ENCODE measurements at places on chromosomes 1 and 21.

- no peak for DNase-seq
Measured at GRCh38 chr1:114671011-114671938, 1.4 kb upstream of the DENND2C start.

GRCh38 chr1:74199504-74199903, 1.5 kb downstream of the FPGT start:
- no peak for DNase-seq

GRCh38 chr1:216261631-216262030, 161.6 kb downstream of the USH2A start:
- no peak for DNase-seq

- DNase-seq, result no peak
Measured at GRCh38 chr1:46098027-46098712, 34.3 kb downstream of the PIK3R3 start.

DNA sequence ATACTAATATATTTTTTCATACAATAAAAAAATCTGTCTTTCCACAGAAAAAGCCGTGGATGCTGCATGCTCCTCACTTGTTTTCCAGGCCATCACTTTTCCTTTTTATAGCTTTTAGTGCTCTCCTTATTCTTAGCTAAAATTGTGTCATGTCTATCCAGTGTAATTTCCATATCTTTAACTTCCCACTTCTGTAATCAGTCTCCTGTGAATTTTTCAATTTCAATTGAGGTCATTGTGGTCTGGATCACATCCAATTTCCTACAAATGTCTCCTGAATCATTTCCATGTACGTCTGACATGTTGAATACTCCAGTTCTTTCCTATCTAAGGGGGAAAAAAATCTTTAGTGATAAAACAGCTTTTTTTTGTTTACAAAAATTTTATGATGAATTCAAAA, 838.2 kb upstream of the B3GALT2 start:
- DNase-seq, result peak; percentile 9

- DNase-seq, result no peak
Measured at GRCh38 chr1:221777431-221778072, 35.7 kb upstream of the DUSP10 start.

DNA sequence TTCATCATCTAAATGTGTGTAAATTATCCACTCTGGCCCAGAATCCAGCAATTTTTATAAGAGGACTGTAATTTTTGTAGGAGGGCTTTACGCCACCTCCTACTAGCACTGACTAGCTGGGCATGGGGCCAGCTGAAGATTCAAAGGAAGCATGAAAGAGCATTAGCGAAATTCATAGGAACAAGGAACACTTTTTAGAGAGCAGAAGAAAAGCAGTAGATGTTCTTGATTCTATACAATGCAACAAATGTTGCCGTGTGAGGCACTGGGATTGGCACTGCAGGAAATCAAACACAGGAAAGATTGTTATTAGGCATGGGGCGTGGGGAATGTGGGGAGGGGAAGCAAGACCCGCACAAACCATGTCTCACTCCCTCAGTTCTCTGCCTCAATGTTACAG, 58.4 kb upstream of the PARP1 start:
- DNase-seq, result no peak

DNA sequence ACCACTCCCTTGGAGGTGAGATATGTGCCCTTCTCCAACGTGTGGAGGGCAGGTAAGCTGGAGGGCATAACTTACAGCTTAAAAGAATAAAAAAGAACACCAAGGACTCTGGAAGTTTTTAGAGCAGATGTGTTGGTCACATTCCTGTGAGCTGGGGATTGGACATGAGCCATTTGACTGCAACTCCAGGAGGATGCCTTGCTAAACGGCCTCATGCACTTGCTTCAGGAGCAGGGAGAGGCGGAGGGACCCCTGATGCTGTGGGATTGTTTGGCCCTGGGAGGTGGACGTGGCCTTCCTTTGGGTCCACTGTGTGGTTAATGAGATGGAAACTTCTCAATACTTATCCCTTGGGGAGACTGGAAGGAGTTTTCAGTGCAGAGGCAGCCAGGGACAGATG, 185.6 kb downstream of the RHOU start:
- DNase-seq, result no peak

DNA sequence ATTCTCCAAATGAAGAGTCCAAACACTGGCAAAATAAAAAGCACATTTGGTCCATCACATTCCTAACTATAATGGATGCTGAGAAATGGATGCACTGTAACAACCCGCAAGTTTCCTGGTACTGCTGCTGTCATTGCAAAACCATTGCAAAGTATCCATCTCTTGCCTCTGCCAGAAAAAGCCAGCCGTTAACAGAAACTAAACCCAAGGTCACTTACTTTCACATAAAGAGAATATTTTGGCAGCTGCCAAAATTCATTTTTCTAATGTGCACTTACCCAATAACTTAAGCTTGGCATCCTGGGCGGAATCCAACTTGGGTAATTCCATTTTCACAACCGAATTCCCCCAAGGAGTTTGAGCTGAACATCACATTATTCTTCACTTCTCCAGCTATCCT, 77.0 kb upstream of the LRRC8D start:
- DNase-seq, result no peak

DNA sequence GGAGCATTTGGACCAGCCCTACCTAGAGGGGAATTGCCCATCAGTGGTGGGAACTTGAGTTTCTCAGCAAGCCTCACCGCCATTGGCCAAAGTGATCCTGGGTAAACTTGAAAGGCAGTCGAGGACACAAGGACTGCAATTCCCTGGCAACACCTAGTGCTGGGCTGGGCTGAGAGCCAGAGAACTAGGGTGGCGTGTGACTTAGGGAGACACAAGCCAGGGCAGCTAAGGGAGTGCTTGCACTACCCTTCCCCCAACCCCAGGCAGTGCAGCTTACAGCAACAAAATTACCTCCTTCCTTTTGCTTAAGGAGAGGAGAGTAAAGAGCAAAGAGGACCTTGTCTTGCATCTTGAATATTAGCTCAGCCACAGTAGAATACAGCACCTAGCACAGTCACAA, 176.9 kb upstream of the PRMT6 start:
- no peak for DNase-seq

GRCh38 chr21:36004441-36004840, 55.9 kb downstream of the SETD4 start:
- no peak for DNase-seq

DNA sequence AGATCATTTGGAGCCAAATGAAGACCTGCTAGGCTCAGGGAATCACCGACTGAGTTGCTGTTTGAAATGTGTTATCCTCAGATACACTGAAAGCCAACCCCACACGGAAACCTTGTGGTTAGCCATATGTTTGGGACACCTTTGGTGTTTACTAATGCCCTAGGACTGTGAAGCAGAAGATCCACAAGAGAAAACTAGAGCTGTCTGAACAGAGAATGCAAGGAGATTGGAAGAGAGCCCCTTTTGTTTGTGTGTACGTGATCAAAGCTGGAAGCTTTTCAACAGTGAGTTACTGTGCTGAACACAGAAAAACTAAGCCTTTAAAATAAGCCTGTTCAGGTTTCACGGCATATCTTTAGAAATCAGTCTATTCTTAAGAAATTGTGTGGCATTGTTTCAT, 908.2 kb upstream of the ADGRL2 start:
- no peak for DNase-seq

GRCh38 chr1:98057236-98057910, 136.5 kb upstream of the DPYD start:
- DNase-seq, result no peak

GRCh38 chr1:157132616-157133167, 5.5 kb downstream of the ETV3 start:
- no peak for DNase-seq

DNA sequence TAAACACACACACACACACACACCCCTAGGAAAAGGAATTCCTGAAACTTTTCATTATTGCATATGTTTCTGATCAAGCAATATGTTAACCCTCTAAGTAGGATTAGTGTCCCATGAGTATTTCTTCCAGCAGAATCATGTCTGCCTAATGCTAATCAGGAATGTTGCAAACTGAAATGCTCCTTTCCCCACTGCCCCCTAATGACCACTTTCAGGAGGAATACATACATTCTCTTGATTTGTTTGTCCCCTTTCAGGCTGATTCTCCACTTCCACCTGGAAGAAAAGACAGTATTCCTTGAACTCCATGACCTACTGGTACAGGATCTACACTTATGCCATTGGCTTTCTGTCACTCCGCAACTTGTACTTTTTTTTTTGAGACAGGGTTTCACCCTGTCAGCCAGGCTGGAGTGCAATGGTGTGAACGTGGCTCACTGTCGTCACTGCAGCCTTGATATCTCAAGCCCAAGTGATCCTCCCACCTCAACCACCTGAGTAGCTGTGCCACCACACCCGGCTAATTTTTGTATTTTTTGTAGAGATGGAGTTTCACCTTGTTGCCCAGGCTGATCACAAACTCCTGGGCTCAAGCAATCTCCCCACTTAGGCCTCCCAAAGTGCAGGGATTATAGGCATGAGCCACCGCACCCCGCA, 56.7 kb downstream of the LRIG2 start:
- DNase-seq, result no peak

DNA sequence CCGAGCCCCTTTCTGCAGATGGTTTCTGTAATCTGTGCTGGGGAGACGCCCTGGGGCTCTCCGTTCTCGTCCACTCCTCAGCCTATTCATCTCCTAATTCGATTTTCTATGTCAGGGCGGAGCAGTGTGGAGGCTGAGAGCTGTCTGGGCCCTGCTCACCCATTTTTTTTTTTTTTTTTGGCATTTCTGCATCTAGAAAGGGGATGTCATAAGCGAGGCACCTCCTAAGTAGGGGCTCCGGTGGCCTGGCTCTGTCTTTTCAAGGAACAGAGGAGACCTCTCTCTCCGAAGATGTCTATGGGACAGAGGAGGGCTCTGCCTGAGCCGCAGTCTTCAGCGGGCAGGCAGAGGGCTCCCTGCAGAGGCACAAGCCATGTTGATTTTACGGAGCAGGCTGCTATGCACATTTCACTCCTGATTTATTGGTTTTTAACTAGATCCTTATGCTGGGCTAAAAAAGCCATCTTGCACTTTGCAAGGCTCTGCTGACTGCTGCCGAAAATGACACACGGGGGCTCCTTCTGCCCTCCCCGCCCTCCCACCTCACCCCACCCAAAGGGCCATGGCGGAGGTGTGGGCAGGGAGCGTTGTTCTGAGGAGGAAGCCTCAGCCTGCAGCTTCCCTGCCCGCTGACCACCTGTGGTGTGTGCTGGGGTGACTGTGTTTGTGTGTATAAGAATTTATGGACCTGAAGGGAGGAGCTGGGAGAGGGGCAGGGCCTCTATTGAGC, 71.0 kb downstream of the FOXD2 start:
- DNase-seq, result no peak

DNA sequence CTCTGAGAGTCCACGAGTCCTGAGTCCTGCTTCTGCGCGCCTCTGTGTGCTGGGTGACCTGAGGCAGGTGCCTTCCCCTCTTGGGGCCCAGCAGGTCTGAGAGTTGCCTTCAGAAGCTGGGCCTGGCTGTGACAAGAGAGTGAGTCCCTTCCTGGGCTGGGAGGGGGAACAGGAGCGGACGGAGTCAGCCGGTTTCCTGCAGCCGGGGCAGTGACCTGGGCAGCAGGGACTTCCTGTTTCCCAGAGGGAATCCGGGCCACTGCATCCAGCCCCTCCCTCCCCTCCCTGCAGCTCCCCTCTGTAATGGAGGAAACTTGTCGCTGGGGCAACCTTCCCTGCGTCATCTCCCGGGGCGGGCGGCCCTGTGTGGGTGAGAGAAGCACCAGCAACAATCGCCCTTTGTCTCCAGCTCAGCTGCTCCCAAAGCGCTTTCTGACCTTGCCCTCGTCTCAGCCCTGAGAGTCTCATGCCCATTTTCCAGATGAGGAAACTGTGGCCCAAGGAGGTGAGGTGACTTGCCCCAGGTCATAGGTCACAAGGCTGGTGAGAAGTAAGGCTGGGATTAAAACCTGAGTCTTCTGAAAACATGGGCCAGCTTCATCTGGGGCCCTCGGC, 61.1 kb downstream of the SDC3 start:
- DNase-seq, result no peak

GRCh38 chr1:172360985-172361384, 59.5 kb upstream of the C1orf105 start:
- DNase-seq, result no peak

- no peak for DNase-seq
Measured at GRCh38 chr1:37865348-37866120, 6.1 kb upstream of the MTF1 start.
